Epithelial cell of proximal tubule (primary cell): ENCODE measurements at places on chromosomes 16 and 17. TPM values are rescaled to one million over a fixed set of nuclear protein-coding genes. Genes with fewer than 3 reads are reported as not detected.

DNA sequence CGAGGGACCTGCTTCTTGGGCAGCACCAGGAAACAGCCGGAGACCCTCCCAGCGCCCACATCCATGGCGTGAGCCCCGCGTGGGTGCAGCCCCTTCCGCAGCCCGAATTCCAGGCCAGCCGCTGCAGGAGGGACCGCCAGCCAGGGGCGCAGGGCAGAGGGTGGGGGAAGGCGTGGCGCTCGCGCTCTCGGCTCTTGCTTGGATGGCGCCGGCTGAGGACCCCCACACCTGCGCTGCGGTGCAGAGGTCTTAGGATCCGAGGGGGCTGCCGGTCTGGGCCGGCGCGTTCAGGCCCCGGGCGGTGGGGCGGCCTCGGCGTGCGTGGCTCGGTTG is 28.8 kb downstream of the ACTG1 start:
- no peak for DNase-seq

GRCh38 chr17:30239089-30239462 is 3.6 kb upstream of the SLC6A4 start:
- DNase-seq, result no peak

DNA sequence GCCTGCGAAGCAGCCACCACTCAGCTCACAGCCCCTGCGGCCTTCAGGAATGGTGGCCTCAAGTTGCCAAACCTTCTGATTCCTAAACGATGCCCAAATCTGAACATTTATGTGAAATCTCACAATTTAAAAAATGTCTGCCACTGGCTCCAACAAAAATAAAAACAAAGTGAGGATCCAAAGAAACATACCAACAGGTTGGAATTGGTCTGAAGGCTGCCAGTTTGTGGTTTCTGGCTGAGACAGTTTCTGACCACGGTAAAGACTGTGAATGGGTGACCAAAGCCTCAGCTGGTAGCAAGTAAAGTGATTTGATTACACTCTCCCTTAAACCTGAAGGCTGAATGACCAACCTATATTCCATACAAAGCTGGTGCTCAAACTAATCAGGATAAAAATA is 24.9 kb downstream of the LITAFD start:
- no peak for DNase-seq

- no peak for DNase-seq
These were observed 36.4 kb downstream of the MBTPS1 start for GRCh38 chr16:84080378-84080777.

GRCh38 chr17:82587234-82588086 is 60.8 kb downstream of the WDR45B start:
- DNase-seq, result no peak

GRCh38 chr17:77830816-77831473 is 127.6 kb upstream of the TNRC6C start:
- DNase-seq, result no peak

GRCh38 chr17:82291582-82292250 is 18.2 kb upstream of the CSNK1D start:
- no peak for DNase-seq

DNA sequence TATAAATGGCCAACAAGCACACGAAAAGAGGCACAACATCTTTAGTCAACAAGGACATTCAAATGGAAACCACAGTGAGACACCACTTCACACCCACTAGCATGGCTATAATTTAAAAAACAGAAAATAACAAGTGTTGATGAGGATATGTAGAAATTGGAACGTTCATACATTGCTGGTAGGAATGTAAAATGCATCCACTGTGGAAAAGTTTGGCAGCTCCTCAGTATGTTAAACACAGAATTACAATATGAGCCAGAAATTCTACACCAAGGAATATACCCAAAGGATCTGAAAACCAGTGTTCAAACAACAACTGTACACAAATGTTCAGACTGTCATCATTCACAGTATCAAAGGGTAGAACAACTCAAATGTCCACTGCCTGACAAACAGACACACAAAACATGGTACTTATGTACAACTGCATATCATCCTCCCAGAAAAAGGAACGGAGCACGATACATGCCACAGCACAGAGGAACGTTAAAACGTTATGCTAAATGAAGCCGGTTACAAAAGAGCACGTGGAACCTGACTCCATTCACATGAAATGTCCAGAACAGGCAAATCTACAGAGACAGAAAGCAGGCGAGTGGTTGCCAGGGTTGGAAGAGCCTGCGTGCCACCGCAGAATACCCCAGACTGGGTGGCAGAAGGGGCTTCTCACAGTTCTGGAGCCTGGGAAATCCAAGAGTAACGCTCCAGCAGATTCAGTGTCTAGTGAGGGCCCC is 32.8 kb upstream of the METRNL start:
- DNase-seq, result no peak

- no peak for DNase-seq
These were observed 8.0 kb downstream of the AHSP start for GRCh38 chr16:31535737-31536136.

DNA sequence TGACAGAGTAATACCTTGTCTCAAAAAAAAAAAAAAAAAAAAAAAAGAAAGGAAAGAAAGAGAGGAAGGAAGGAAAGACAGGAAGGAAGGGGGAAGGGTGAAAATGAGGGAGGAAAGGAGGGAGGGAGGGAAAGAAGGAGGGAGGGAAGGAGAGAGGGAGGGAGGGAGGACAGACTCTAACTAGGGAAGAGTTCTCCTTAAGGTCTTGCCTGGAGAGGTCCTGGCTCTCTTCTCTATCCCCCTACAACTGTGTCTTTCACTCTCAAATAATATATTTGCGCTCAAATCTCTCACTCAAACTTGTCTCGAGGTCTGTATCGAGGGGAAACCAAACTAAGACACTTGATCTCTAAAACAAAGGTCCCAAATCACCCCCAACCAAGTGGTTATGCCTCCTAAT is 35.6 kb downstream of the WDR59 start:
- no peak for DNase-seq

DNA sequence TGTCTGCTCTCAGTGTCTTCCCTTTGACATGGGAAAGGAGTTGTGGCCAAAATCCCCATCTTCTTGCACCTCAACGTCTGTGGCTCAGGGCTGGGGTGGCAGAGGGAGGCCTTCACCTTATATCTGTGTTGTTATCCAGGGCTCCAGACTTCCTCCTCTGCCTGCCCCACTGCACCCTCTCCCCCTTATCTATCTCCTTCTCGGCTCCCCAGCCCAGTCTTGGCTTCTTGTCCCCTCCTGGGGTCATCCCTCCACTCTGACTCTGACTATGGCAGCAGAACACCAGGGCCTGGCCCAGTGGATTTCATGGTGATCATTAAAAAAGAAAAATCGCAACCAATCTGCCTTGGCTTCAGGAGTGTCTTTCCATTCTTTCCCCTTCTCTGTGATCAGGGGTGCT is 918 bp upstream of the MRM1 start:
- DNase-seq, result no peak

- no peak for DNase-seq
These were observed 2.1 kb downstream of the FOXN1 start for GRCh38 chr17:28508211-28508724.

DNA sequence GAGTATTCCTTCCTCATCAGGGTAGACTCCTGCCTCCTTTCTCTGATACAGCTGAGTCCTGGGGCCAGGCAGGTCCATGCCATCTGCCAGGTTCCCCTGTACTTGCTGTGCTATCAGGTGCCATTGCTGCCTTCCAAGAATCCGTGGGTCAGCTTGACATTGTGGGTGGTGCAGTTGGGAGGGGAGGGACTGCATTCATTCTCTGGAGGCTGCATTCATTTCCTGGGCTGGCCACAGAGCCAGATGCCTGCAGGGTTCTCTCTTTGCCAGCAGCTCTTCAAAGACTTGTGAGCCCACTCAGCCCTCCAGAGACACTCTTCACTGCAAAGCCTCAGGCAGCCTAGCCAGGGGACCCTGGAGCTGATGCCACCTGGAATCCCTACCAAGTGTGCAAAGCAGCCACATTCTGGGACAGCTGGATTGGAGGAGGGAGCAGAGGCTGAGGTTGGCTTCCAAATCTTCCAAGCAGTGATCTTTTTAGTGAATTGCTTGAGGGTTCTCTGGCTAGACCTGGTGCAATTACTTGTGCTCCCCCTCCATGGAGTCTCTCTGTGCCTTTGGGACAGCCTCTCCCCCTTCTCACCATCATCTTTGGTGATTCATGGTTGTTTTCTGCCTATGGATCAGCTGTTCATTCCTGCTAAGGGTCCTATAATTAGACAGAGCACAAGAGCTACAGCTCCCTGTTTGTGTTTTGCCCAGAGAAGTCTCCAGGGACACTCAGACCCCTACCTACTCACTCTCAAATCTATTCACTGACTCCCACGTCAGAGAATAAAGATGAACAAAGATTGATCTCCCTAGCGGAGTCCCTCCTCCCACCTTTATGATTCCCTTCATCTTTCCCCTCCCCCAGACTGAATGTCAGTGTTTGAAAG is 20.9 kb downstream of the ANKFN1 start:
- no peak for DNase-seq

- DNase-seq, result no peak
These were observed 9.6 kb downstream of the IL32 start for GRCh38 chr16:3074860-3075522.

- DNase-seq, result no peak
These were observed 20.7 kb downstream of the TOX3 start for GRCh38 chr16:52526116-52526828.

DNA sequence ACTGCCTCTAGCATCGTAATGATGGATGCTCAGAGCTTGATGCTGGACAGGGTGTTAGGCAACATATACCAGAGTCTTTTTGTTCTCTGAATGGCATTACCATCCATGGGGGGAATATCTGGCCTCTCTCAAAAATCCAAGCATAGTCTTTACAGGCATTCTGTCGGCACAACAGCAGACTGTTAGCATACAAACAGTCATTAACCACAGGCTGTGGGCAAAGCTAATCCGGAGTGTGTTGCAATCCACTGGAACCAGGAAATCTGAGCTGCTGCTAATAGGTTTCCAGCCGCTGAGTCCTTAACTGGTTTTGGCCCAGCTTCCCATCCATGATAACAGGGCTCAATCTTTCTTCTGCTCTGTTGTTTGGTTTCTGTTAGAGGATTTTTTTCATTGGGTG is 371.9 kb downstream of the HS3ST3B1 start:
- no peak for DNase-seq

GRCh38 chr17:82924812-82925211 is 85.0 kb upstream of the ZNF750 start:
- no peak for DNase-seq

GRCh38 chr16:56363781-56364565 is 61.4 kb downstream of the AMFR start:
- DNase-seq, result no peak

- no peak for DNase-seq
These were observed at the start of gene TRPV3 for GRCh38 chr17:3557768-3558583. Gene TRPV3, minus strand, starts transcription at chr17:3557812. Its CDS starts 2,962 bp downstream, at chr17:3554850.

DNA sequence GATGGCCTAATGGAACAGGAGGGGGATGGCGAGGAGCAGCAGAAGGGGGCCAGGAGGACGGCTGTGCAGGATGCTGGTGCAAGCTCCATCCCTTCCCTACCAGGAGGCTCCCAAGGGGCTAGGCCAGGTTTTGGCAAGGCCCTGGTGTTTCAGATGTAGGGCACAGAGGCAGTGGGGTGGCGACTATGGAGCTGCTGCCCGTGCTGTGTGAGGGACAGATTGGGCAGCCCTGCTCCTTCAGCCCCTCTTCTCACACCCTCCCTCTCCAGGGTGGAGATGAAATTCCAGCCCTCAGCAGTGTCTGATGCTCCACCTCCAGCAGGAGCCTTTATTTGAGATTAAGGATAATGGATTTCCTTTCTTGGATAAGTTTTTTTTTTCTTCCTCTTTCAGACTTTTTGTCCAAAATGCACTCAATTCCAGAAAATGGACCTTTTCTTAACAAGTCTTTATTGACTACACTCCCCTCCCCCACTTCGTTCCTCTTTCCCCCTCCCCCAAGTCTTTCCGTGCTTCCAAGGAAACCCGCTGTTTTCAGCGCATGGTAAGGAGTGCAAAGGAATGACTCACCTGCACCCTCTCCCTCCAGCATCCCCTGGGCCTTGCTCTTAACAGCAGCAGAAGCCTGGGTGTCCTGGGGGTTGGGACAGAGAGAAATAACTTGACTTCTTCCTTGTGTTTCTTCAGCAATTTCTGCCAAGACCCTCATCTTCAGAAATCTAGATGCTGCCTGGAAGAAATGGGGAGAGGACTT is 95.2 kb downstream of the CCDC182 start:
- no peak for DNase-seq

- no peak for DNase-seq
These were observed 20.9 kb upstream of the PVALEF start for GRCh38 chr17:81144423-81144781.

DNA sequence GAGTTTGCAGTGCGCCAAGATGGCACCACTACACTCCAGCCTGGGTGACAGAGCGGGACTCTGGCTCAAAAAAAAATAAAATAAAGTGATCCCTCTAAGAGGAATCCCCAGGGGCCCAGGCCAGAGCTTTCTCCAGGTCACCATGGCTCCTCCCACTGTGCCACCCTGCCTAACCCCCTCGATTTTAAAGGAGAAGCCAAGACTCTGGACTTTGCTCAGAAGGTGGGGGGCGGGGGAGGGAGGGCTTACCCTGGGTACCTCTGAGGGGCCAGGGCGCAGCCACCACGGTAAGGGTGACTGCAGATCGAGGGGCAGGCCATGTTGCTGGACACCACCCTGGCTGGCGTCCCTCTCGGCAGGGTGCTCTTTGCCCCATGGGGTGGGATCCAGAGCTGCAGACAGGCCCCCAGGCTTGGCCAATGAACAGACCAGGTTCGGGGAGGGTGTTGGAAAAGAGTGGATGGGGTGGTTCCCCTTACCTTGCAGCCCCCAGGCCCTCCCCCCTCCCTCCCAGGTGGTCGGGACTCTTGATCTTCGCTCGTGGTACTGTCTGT is 455 bp upstream of the GRB7 start:
- no peak for DNase-seq

DNA sequence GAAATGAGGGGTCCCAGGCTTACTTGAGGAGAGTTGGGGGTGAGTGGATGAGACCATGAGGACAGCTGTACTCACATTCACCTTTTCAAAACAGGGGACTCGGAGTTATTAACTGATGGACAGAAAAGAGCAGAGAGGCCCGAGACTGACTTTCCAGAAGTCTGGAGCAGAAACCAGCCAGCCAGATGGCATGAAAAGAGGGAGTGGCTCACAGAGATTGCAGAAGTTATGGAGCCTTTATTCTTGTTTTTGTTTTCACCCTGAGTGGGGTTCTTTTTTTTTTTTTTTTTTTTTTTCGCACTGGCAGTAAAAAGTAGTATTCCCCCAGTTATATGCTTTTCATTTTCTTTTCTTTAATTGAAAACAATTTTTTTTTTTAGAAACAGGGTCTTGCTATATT is 18.9 kb downstream of the TVP23A start:
- DNase-seq, result no peak

- no peak for DNase-seq
These were observed 182.6 kb downstream of the NTN1 start for GRCh38 chr17:9203771-9204425.

GRCh38 chr17:81254955-81255717 is 16.0 kb downstream of the NDUFAF8 start:
- DNase-seq, result no peak

The KRT12 gene
- not detected in 2 replicates for total RNA-seq

The RASD1 gene
- 1.2 and 1.4 TPM in 2 replicates for total RNA-seq

The KCNJ16 gene
- 7.2 and 25.9 TPM in 2 replicates for total RNA-seq

The TMEM88 gene
- 7.3 and 19.8 TPM in 2 replicates for total RNA-seq

The SPATA32 gene
- not detected in 2 replicates for total RNA-seq

The AIPL1 gene
- not detected in 2 replicates for total RNA-seq

The C17orf113 gene
- total RNA-seq, result 0.07 and 0.98 TPM in 2 replicates

The TEFM gene
- total RNA-seq, result 7.8 and 14.5 TPM in 2 replicates
